ENCODE measurements at places on chromosomes 16 and 17. TPM values are rescaled to one million over a fixed set of nuclear protein-coding genes. Genes with fewer than 3 reads are reported as not detected.
A peak's percentile ranks its signal among the peaks of the same experiment; 100 is the strongest.

GRCh38 chr16:69188236-69188549 lies 1.2 kb downstream of the SNTB2 start:
- DNase-seq = no peak

DNA sequence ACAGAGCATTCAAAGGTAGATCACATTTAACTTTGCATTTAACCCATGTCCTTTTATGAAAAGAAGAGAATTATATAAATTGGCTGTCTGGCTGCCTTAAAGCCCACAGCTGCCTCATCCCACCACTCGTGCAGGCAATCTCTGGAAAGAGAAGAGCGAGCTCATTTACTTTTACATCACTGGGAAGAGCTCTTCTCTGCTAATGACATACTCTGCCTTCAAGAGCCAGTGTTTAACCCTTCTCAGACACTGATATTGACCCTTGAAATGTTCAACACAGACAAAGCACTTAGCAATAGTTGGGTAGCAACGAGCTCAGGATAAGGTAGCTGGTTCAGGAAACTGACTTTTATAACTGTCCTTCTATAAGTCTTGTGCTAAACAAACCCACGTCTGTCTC lies 6.8 kb downstream of the KRT38 start:
- no peak for DNase-seq

GRCh38 chr17:42284024-42284369 lies 4.3 kb upstream of the STAT5A start:
- DNase-seq = peak; percentile 13

GRCh38 chr16:85191341-85191965 lies 79.2 kb upstream of the CIBAR2 start:
- DNase-seq = no peak

GRCh38 chr17:11682646-11683045 lies 84.4 kb downstream of the DNAH9 start:
- no peak for DNase-seq

GRCh38 chr17:17030515-17031211 lies 11.6 kb upstream of the MPRIP start:
- DNase-seq = no peak

DNA sequence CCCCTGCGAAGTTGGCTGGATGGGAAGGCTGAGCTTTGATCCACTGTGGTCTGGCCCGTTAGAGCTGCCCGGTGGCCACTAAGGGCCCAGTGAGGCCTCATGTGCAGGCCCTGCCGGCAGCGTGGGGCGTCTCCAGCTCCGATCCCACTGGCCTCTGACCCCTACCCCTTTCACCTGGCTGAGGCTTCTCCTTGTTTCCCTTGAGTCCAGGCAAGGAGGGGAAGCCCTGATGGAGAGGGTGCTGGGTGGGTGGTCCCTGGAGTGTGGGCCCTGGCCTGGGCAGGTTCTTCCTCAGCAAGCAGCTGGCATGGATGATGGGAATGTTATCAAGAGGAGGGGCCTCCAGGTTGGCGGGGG lies 356.8 kb downstream of the SEC14L1 start:
- no peak for DNase-seq

- no peak for DNase-seq
Observed at GRCh38 chr17:17552351-17553216, 38.9 kb downstream of the PEMT start.

DNA sequence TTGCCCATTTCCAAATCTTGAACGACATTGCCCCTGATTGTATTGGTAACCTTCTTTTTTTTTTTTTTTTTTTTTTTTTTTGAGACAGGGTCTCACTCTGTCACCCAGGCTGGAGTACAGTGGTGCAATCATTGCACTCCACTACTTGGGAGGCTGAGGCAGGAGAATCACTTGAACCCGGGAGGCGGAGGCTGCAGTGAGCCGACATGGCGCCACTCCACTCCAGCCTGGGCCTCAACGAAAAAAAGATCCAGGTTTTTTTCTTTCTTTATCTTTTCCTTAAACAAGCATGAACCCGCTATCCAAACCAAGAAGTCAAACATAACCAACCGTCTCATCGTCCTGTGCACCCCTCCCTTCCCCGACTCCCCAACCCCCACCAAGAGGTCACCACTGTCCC lies 47.6 kb upstream of the RPH3AL start:
- DNase-seq = no peak

DNA sequence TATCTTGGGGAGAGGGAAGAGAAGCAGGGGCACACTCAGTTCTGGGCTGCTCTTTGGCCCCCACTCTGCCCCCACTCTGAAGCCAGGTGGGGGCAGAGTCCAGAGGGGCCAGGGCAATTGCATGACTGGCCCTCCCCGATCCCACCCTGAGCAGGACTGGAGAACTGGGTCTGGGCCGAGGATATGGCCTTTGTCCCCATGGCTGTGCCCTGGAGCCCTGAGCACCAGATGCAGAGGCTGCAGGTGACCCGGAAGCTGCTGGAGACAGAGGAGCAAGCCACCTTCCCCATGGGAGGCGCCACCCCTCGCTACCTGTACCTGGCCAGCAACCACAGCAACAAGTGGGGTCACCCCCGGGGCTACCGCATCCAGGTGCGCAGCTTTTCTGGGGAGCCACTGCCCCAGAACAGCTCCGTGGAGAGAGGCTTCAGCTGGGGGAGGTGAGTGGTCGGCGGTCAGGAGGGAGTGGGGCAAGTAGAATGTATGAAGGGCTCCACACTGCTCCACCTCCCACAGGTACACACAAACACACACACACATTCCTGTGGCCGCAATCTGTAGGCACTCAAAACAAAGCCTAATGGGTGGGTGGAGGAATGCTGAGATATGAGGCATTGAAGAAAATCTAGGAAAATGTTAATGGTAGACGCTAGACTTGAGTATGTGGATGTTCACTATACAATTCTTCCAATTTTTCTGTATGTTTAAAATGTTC lies 21.4 kb downstream of the AOC3 start:
- DNase-seq = no peak

GRCh38 chr16:85541980-85542900 lies 70.9 kb upstream of the GSE1 start:
- no peak for DNase-seq

DNA sequence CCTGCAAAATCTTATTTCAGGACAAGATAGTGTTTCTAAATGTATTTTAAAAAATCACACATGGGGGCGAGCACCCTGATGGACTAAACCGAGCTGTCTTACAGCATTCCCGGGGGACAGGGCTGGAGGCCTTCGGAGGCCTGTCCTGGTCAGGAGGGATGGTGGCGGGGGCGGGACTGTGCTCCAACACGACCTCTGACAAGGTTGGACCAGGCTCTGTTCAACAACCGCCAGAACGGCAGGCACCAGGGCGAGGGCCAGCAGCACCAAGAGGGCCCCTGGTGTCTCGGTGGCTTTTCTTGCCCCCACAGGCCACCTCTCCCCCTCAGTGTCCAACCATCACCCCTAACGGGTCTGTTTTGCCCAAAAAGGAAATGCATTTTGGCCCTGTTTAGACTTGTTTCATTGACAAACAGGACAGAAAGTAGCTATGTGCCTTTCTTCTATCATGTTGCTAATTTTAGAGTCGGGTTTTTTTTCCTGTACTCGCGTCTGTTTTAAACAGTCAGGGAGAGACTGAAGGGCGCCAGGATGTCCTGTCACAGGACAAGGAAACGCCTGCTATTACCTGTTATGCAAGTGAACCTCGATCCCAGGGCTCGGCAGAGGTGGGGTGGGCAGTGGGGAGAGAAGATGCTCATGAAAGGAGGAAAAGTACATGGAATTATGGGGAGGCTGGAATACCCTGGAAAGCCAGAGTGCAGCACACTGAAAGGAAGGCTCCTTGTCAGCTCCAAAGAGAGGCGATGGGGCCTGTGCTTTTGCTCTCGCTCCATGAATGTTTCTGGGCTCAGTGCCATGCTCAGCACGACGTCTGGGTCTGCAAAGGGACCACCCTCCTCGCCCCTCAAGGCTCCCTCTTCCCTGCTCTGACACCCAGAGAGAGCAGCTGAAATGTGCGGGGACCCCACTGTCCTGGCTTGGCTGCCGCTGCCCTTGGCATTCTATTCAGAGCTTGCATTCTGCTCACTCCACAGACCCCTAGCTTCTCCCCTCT lies 11.9 kb downstream of the TMEM204 start:
- DNase-seq = no peak

DNA sequence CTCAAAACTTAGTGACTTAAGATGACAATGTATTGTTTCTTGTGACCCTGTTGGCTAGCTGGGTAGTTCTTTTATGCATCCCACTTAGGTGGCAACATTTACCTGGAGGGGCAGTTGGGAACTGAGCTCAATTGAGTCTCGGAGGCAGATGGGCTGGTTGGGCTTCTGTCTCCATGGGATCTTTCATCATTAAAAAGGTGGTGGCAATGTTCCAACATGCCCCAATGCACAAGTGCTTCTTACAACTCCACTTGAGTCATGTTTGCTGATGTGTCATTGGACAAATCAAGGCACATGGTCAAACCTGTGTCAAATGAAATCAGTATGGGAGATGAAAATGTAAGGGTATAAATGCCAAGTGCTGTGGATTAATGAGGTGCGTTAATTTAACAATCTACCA lies 11.7 kb upstream of the HS3ST3B1 start:
- DNase-seq = no peak

- no peak for DNase-seq
Observed at GRCh38 chr16:73025856-73026210, 22.1 kb downstream of the ZFHX3 start.

GRCh38 chr16:77046206-77046605 lies 144.8 kb upstream of the MON1B start:
- no peak for DNase-seq

GRCh38 chr16:15764112-15764511 lies 92.7 kb downstream of the MYH11 start:
- DNase-seq = no peak

DNA sequence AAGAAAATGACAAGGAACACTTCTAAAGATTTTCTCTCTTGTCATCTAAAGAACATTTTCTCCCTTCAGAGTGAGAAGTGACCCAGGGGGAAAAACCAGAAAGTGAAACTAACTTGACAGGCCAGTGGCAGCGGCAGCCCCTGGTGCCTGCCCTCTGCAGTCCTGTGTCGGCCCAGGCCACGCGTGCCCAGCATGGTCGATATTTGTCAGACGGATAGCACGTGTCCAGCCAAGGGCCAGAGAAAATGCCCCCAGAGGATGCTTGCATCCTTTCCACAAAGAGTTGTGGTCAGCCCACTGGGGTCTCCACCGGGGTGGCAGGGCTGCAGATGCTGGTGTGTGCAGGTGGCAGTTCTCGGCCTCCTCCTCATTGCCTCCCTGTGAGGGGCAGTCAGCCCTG lies 176.6 kb downstream of the RAB11FIP4 start:
- DNase-seq = no peak

DNA sequence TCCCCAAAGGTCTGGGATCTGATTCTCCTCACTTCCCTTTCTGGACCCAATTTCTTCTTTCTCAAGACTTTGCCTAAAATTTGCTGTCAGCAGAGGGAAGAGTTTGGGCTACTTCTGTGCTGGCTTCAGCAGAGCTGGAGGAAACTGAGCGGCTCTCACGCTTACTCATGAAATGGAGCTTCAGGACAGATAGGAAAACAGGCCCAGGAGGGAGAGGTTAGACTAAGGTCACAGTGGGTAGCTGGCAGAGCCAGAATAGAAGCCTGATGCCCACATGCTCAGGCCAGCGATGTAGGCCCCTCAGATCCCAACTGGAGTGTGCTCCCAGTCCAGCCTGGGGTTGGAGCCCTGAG lies 593 bp downstream of the SLC38A7 start:
- no peak for DNase-seq

GRCh38 chr17:79455636-79456035 lies 155.2 kb downstream of the RBFOX3 start:
- no peak for DNase-seq

GRCh38 chr16:61968242-61969076 lies 67.8 kb downstream of the CDH8 start:
- DNase-seq = no peak

DNA sequence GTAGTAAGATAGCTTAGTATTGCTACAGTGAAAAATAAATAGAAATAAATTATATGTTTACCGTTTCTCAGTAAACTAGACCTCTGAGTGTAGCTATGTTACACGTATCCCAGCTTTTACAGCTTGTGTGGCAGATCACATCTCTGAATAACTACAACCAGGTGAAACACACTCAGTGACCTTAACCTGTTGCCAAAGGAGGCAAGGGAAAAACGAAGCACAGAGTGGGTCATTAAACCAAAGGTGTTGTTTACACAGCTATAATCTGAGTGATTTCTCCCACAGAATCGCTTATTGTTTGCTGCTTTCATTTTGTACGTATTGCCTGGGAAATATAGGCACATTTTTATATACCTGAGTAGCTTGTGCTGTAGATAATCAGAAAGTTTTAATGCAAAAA lies 688.2 kb upstream of the KIF2B start:
- DNase-seq = no peak

DNA sequence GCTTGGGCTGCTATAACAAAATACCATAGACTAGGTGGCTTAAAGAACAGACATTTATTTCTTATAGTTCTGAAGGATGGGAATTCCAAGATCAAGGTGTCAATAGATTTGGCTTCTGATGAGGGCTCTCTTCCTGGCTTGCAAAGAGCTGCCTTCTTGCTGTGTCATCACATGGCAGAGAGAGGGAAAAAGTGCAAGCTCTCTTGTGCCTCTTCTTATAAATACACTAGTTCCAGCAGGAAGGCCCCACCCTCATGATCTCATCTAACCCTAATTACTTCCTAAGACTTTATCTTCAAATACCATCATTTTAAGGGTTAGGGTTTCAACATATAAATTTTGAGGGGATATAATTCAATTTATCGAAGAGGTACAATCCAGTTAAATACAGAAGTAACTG lies 30.6 kb downstream of the ABCA9 start:
- no peak for DNase-seq

GRCh38 chr17:20085283-20085845 lies 76.2 kb downstream of the SPECC1 start:
- DNase-seq = no peak

The GRAP gene
- 6.3 TPM for total RNA-seq

The CLEC3A gene
- not detected for total RNA-seq

The TP53TG3F gene
- not detected for total RNA-seq

The MPHOSPH6 gene
- 20.4 TPM for total RNA-seq

The ALOX12 gene
- not detected for total RNA-seq

The KRT9 gene
- not detected for total RNA-seq

The CCL16 gene
- total RNA-seq = 1.1 TPM

The HASPIN gene
- total RNA-seq = 0.27 TPM

The NUP93 gene
- total RNA-seq = 53.7 TPM

The SEPTIN1 gene
- 6.1 TPM for total RNA-seq

The DNAAF8 gene
- 0.24 TPM for total RNA-seq

The SEPTIN12 gene
- total RNA-seq = not detected

The XAF1 gene
- 74.8 TPM for total RNA-seq

The FADS6 gene
- not detected for total RNA-seq

The ITGB3 gene
- 79.5 TPM for total RNA-seq

The VKORC1 gene
- total RNA-seq = 109 TPM

The MGRN1 gene
- total RNA-seq = 64.3 TPM
